ENCODE measurements at places on chromosomes 13 and 19.

- DNase-seq = no peak
Observed at GRCh38 chr19:48421548-48421947, 24.2 kb upstream of the GRWD1 start.

GRCh38 chr19:51688671-51689571 lies 4.2 kb upstream of the SPACA6 start:
- DNase-seq = peak; percentile 74

DNA sequence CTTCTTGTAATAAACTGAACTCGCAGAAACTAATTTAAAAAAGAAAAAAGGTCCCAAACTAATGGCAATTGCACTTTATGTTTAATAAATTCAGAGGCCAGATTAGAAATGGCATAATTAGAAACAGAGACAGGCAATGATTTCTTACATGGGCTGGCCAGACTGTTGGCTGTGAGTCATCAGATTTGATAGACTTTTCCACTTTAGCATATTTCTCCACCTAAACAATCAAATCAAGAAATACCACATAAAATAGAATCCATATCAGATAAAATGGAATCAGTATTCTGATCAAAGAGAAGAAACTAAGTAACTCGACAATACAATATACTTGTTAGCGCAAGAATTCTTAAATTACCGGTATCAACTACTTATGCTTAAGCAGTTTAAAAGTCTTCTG lies 29.0 kb downstream of the EXOSC8 start:
- no peak for DNase-seq

- DNase-seq = no peak
Observed at GRCh38 chr13:84279166-84279565, 396.9 kb upstream of the SLITRK1 start.

- DNase-seq = no peak
Observed at GRCh38 chr19:36719687-36720556, 32.5 kb downstream of the ZNF567 start.

- no peak for DNase-seq
Observed at GRCh38 chr19:42176649-42176989, 40.9 kb downstream of the DEDD2 start.

Measured in SW480 (cell line).